ENCODE measurements at places on chromosomes 1 and 21.

GRCh38 chr1:230896779-230897178 is 28.5 kb upstream of the C1orf198 start:
- no peak for DNase-seq

DNA sequence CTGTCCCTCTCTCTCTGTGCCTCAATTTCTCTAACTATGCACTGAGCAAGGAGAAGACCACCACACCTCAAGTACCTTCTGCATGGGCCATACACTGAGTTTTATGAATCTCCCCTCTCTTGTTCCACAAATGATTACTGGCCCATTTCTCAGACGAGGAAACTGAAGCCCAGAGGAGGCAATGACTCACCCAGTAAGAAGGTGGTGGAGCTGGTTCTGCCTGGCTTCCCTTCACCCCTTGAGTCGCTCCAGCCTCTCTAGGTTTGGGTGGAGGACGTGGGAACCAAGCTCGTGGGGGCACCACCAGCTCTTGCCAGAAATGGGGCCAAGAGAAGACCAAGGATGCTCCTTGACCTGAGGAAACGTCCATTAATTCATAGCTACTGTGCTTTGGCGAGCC is 21.3 kb upstream of the RUNX3 start:
- DNase-seq = no peak

GRCh38 chr1:157089789-157090188 is 9.8 kb downstream of the ETV3L start:
- no peak for DNase-seq

DNA sequence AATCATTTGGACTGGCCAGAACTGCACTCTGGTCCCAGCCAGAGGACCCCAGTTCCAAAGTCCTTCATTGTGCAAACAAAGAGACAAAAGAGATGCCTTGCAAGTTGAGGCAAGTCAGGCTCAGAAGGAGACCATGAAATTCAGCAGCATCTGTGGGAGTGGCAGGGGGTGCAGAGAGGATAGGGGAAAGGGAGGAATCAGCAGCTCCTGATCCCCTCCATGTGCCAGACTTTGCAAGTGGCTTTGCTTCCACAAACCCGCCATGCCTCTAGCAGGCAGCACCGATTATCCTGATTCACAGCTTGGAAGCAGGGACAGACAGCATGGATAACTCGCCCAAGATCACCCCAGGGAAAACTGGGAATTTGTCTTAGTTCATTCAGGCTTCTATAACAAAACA is 2.1 kb upstream of the CAPN9 start:
- no peak for DNase-seq

Data from T-helper 2 cell treated with Interferon-gamma antibody and Interleukin-4, amounts not matched to agents 5 μg/mL and 100 μg/mL, for 36 hours (primary cell).